Uterus (tissue), 4 donors: ENCODE measurements at places on chromosomes 5 and 9. TPM values are rescaled to one million over a fixed set of nuclear protein-coding genes. Genes with fewer than 3 reads are reported as not detected.
A peak's percentile ranks its signal among the peaks of the same experiment; 100 is the strongest.

Gene CCL27
- not detected for total RNA-seq

Gene ZNF300
- 5.9 TPM for total RNA-seq

Gene WDR31
- 2.8 TPM for total RNA-seq

Gene SQSTM1
- 454 TPM for total RNA-seq

Gene TTC23L
- not detected for total RNA-seq

- DNase-seq, result no peak
Measured at GRCh38 chr9:8278048-8278447, 478.5 kb upstream of the DMAC1 start.

GRCh38 chr9:70883056-70883455 lies 238.4 kb downstream of the TRPM3 start:
- no peak for DNase-seq

- DNase-seq, result no peak
Measured at GRCh38 chr9:3553076-3553765, 27.4 kb upstream of the RFX3 start.

DNA sequence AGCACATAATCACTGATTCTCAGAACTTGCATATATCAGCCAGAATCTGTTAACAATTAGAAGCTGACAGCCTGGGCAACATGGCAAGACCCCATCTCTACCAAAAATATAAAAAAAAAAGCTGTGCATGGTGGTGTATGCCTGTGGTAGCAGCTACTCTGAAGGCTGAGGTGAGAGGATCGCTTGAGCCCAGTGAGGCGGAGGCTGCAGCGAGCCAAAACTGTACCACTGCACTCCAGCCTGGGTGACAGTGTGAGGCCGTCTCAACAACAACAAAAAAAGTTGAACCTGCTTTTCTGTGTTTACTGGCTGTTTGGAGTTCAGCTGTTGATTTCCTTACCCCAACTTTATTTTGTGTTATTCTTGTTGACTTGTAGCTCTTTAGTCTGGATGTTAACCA lies 66.8 kb downstream of the GOLPH3 start:
- no peak for DNase-seq

- DNase-seq, result no peak
Measured at GRCh38 chr5:81949462-81949861, 22.4 kb upstream of the ATG10 start.

- DNase-seq, result no peak
Measured at GRCh38 chr9:3936520-3937235, 363.2 kb downstream of the GLIS3 start.

DNA sequence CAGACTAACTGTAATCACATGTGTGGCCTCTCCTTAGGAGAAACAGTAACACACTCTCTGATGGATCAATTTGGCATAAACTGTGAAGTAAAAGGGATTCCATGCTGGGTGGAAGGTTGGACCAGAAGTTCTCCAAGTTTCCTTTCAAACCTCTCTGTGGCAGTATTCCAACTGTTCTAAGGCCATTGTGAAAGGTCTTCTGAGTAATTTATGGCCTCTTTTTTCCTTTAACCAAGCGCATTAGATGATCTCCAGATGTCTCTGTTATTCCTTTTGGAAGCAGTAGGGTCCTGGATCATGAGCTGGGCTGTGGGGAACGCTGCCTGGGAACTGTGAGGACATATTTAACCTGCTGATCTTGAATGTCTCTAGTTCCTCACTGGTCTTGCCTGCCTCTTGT lies 80.6 kb upstream of the IL6ST start:
- DNase-seq, result peak; percentile 78

DNA sequence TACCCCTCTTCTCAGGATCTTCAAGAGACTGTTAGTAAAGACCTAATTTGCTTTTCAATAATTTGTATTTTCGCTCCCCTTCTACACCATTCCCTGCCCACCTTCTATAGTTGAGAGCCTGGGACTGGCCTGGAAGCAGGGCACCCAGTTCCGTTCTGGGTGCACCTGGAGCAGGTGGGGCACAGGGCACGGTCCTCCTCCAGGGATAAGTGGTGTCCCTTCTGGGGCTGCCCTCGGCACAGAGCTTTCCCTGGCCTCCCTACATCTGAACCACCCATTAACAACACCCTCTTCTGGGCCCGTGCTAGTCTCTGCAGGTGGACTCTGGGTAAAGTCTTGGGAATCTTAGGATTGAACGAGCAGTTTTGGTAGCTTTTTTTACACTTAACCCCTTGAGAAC lies 92.8 kb upstream of the PANK3 start:
- DNase-seq, result no peak

GRCh38 chr5:33891788-33892619 lies at the start of gene ADAMTS12:
Gene ADAMTS12, minus strand, starts transcription at chr5:33891990. Its CDS starts 134 bp downstream, at chr5:33891856.
- peak; percentile 63 for DNase-seq

DNA sequence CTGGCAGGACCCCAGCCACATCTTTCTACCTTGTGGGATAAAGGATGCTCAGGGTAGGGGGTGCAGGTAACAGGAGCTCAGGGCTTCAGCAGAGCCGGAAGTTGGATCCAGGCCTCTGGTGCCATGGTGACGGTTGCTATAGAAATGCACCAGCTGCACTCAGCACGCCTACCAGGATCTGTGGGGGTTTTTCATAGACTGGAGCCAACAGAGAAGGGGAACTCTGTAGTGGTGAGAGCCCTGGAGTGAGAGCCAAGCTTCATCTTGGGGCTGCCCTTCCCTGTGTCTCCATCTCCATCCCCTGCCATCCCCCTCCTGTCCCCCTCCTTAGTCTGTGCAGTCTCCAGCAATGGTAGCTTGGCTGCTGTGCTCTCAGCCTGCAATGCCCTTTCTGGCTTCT lies 27.5 kb upstream of the BOD1 start:
- peak; percentile 2 for DNase-seq

DNA sequence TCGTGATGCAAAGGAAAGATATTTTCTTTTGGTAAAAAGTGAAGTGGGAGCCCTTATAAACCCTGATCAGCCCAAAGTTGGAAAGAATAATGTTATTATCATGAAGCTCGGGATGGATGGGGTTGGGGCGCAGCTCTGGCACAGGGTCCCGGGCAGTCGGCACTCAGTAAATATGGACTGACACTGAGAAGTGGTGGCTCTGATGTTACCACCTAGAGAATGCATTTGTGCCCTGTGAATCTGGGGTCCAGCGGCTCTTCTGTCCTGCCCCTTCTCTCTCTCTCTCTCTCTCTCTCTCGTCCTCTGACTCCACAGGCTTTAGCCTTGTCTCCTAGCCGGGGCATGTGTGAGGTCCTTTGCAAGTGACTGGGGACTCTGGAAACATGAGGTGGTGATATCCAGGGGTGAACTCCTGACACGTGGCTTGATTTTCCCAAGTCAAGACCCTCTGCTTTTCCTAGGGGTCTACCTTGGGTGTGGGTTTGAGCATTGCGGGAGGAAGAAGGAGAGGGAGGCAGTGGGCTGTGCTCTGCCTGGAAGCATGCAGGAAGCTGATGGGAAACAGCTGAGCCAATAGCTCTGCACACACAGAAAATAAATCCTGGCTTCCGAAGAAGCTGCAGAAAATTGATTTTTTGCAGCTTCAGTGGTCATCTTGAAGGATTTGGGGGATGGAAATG lies 162.7 kb downstream of the MACROH2A1 start:
- peak; percentile 2 for DNase-seq

DNA sequence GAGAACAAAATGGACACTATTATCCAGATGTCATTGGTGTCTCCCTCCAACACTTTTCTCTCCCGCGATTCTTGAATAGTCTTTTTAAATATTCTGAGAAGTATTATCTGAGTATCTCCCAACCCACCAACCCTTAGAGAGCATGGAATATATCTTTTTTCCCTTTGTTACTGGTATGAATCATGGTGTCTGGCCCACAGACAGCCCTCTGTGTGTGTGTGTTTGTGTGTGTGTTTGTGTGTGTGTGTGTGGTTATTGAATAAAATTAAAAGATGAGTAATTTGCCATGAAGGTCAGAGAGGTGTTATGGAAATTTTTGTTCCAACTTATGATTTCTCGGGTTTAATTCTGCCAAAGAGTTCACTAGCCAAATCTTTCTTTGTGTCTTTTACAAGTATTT lies 47.7 kb downstream of the CAMK4 start:
- DNase-seq, result no peak

- peak; percentile 6 for DNase-seq
Measured at GRCh38 chr5:180141068-180141660, 67.8 kb downstream of the RASGEF1C start.
